Uterus (tissue), 4 donors: ENCODE measurements at places on chromosomes 7 and 10. TPM values are rescaled to one million over a fixed set of nuclear protein-coding genes. Genes with fewer than 3 reads are reported as not detected.

The OPN4 gene
- not detected for total RNA-seq

The MBL2 gene
- total RNA-seq, result not detected

The RSPH10B gene
- total RNA-seq, result not detected

The TDRD1 gene
- total RNA-seq, result 1.5 TPM

The CEP55 gene
- total RNA-seq, result not detected

The CALML5 gene
- total RNA-seq, result not detected

The LIPK gene
- total RNA-seq, result not detected

The FAM25C gene
- total RNA-seq, result not detected

The BHLHA15 gene
- total RNA-seq, result 0.41 TPM

The CCDC172 gene
- not detected for total RNA-seq

The SLC16A9 gene
- 13.5 TPM for total RNA-seq

The RBP3 gene
- total RNA-seq, result not detected

The CNNM1 gene
- 1.5 TPM for total RNA-seq

The DEPP1 gene
- 52.5 TPM for total RNA-seq

The CDHR3 gene
- total RNA-seq, result 5.9 TPM

The PPP1R17 gene
- not detected for total RNA-seq

The UCN3 gene
- total RNA-seq, result not detected

The GRID1 gene
- total RNA-seq, result 1.3 TPM

The PSD gene
- 114 TPM for total RNA-seq

The KIF11 gene
- total RNA-seq, result 1.0 TPM

The PBLD gene
- total RNA-seq, result 14.0 TPM

The VTI1A gene
- 38.4 TPM for total RNA-seq

The CRYGN gene
- total RNA-seq, result not detected
